ENCODE measurements at places on chromosomes 1 and 21. TPM values are rescaled to one million over a fixed set of nuclear protein-coding genes. Genes with fewer than 3 reads are reported as not detected.
A peak's percentile ranks its signal among the peaks of the same experiment; 100 is the strongest.

GRCh38 chr1:47407481-47407880, 8.6 kb upstream of the FOXE3 start:
- peak; percentile 69 for ATAC-seq

DNA sequence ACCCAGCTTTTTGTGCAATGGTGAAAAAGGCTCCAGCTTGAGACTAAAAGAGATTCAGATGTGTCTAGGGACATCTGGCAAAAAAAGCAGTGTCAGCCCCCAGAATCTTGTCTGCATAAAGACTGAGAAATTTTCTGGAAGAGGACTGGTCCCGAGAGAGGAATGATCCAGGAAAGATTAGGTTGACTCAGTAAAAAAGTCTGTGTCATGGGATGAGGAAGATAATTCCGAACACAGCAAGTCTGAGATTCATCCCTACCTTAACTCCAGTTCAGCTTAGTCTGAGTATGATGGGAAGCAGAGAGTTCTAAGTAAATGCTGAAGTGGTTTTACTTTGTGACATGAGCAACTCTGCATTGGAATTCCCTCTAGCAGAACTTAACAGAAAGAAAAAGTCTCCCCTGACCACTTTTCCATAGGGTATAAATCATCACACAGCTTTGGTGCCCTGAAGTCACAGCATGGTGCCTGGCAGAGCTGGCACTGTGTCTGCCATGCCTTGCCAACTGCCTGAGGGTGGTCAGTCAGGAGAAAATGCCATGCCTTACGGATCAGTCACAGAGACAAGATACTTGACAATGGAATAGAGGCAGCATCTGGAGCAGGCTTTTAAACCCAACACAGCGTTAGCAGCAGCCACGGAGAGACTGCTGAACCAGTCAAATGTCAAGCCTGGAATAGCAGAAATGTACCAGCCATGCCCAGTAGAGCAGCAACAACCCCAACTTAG, 153.4 kb downstream of the ZC3H11B start:
- no peak for ATAC-seq

DNA sequence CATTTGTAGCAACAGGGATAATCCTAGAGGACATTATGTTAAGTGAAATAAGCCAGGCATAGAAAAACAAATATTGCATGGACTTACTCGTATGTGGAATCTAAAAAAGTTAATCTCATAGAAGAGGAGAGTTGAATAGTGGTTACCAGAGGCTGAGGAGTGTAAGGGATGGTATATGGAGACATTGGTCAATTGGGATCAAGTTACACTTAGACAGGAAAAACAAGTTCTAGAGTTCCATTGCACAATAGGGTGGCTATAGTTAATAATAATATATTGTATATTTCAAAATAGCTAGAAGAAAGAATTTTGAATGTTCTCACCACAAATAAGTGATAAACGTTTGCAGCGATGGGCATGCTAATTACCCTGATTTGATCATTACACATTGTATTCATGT, 354.6 kb downstream of the SEC16B start:
- ATAC-seq: peak; percentile 70

DNA sequence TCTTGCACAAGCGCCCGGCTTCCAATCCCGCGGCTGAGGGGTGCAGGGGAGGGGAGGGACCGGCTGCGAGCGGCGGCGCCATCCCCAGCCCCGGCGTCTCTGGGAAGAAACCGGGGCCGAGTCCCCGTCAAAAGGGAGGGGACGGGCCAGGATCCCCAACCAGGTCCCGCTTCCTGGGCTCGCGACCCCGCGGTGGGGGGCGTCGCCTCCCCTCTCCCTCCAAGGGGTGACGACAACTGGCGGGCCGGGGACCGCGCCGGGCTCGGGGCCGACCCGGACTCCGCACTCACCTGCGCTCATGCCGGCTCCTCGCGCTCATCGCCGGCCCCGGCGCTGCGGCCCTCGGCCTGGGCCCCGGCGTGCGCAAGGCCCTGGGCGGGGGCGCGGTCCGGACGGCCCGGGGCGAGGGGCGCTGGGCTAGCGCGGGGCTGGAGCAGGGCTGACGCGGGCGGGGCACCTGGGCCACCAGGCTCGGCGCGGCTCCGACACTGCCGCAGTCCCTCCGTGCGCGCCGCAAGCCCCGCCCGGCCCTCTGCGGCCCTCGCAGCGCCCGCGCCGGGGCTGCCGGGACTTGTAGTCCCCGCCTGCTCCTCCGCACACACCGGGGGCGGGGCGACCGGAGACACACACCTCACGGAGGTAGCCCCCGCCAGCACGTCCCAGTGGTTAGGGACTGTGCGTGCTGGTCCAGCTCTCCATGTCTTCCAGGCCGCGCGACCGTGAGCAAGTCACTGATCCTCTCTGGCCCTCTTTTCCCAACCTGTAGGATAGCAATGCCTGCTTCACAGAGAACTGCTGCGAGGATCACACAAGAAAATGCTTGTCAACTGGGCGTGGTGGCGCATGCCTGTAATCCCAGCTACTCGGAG, at the start of gene ATP13A2:
ATP13A2 (minus strand) TSS at position 490 of the 869 bp plus-strand sequence; CDS start at position 300, 190 bp downstream.
- ATAC-seq: peak; percentile 80

The NR5A2 gene
- 0.60 TPM for total RNA-seq
